Hepatocyte (in vitro differentiated cells): ENCODE measurements at places on chromosomes 4 and X. TPM values are rescaled to one million over a fixed set of nuclear protein-coding genes. Genes with fewer than 3 reads are reported as not detected.

- DNase-seq: no peak
Measured at GRCh38 chrX:462853-463252, 76.1 kb upstream of the PPP2R3B start.

Gene GPC4
- total RNA-seq: 9.2 and 11.8 TPM in 2 replicates

Gene MND1
- 4.3 and 5.8 TPM in 2 replicates for total RNA-seq

GRCh38 chr4:108029016-108029720 lies 39.5 kb downstream of the HADH start:
- no peak for DNase-seq

GRCh38 chr4:81634766-81635549 lies 163.3 kb upstream of the RASGEF1B start:
- no peak for DNase-seq

- no peak for DNase-seq
Measured at GRCh38 chrX:1212532-1212931, at the start of gene CRLF2. CRLF2 (minus strand) TSS chrX:1212649; CDS start chrX:1212634, 15 bp downstream.

Gene FAM47A
- total RNA-seq: not detected in 2 replicates

Gene P2RY4
- 0.87 and 3.3 TPM in 2 replicates for total RNA-seq

Gene ENPP6
- total RNA-seq: 0.03 TPM in 1 of 2 replicates, not detected in the other

GRCh38 chr4:76270244-76271175 lies 19.0 kb downstream of the FAM47E start:
- no peak for DNase-seq

DNA sequence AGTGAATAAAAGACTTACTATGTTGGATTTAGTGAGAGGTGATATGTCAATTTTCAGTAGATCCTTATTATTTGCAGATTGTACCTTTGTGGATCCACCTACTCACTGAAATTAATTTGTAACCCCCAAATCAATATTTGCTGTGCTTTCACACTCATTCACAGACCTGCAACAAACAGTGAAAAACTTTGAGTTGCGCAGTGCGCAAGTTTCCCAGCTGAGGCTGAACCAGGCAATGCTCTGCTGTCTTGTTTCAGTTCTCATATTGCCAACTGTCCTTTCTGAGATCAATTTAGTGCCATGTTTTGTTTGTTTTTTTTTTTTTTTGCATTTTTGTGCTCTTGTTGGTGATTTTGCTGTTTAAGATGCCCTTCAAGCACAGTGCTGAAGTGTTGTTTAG lies 40.8 kb upstream of the LEF1 start:
- DNase-seq: no peak

GRCh38 chr4:94076498-94076897 lies 131.2 kb upstream of the SMARCAD1 start:
- DNase-seq: no peak

Gene TECRL
- total RNA-seq: 0.10 TPM in 1 of 2 replicates, not detected in the other

- DNase-seq: no peak
Measured at GRCh38 chrX:38638952-38639529, 77.7 kb downstream of the TSPAN7 start.

DNA sequence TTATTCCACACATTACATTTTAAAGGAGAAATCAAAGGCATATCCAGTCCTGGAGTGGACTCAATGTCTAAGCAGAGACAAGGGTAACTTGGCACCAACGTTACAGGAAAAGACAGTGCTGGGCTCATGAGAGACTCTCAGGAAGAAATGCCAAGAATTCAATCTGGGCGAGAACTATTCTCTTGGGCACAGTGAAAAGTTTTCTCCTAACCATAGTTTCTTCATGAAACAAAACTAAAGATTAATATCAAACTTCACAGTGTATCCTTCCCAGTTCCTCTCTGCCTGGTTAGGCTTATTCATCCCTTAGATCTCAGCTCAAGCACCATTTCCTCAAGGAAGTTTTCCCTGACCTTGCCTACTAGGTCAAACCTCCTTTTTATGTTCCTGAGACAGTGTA lies 109.4 kb upstream of the TLL1 start:
- DNase-seq: no peak

DNA sequence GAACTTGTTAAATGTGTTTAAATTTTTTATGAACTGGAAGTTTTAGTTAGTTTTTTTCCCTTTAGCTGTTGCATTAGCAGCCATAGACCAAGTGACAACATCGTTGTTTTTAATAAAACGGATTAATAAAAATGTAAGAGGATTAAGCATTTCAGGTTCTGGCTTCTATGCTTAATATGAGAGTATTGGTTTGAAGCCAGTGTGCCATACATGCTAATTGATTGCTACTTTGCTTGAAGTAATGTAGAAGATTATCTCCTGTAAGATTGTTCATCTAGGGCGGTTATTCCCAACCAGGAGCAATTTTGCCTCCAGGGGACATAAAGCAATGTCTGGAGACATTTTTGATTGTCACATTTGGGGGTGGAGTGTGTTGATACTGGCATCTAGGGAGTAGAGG lies 54.3 kb downstream of the TLL1 start:
- DNase-seq: no peak

DNA sequence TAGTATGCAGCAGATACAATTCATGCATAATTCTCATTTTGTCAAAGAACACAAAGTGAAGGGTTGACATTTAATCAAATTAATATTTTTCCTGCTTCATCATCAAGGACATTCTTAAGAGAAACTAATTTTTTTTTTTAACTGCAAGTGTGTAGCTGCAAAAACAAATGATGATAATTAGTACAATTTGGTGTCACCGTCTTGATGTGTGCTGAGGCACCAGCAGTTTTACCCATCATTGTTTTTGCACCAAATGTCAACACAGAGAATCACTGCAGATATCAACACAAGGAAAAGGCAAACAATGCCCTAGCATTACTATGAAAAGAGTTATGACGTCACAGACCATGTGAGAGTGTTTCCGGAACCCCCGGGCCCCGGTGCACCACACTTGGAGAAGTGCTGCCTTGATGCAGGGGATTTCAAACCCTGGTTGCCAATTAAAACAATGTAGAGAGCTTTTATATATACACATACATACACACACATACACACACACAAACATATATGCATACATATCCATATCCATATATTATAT lies 55.9 kb downstream of the AGA start:
- no peak for DNase-seq

Gene GRID2
- 2.4 and 3.5 TPM in 2 replicates for total RNA-seq

DNA sequence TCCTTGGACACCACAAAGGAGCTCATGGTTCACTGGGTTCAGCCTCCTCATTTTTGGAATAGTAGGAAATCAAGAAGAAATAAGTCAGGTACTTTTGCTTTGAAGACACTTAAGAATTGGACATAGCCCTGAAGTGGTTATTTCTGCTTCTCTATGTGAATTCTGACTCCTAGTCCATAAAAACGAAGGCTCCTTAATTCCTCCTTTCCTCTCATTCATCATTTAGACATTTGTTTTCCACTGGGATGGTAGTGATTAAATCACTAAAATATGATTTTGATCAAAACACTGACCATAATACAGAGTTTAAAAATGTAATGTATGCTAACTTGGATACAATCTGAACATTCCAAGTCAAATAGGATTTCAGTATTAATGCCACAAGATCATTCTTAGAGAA lies 34.7 kb upstream of the CYP2U1 start:
- DNase-seq: no peak

Gene GPR119
- total RNA-seq: 1.4 TPM in 1 of 2 replicates, not detected in the other

Gene IQSEC2
- 7.0 and 8.4 TPM in 2 replicates for total RNA-seq

DNA sequence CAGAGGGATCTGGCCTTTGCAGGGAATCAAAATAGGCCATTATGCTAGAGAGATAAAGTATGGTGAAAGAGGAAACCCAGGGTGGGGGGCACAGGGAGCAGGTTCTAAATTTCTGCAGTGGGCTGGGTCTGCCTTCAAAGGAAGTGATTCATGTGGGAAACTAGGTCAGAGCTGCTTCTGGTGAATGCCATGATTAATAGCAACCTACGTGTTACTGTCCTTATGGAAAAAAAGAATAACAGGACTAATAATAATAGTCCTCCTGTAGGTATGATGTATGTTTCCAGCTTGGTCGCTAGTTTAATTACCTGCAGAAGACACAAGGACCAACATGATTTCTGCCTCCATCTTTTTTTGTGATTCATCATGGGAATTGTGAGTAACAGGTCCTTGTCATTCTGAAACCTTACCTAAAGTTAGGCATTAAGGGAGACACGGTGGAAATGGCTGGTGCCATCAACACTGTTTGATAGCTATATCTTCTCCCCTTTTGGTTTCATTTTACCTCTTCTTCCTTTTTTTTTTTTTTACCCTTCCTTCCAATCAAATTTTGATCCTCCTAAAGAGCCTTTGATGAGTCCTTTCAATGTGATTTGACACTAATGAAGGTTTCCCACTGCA lies 180.4 kb downstream of the CPEB2 start:
- no peak for DNase-seq

Gene NSG1
- total RNA-seq: 30.2 and 36.9 TPM in 2 replicates

- no peak for DNase-seq
Measured at GRCh38 chrX:103730796-103731493, 20.2 kb downstream of the TMEM31 start.

- DNase-seq: no peak
Measured at GRCh38 chrX:101450085-101450484, 35.2 kb upstream of the ARMCX4 start.

Gene SOX3
- not detected in 2 replicates for total RNA-seq

DNA sequence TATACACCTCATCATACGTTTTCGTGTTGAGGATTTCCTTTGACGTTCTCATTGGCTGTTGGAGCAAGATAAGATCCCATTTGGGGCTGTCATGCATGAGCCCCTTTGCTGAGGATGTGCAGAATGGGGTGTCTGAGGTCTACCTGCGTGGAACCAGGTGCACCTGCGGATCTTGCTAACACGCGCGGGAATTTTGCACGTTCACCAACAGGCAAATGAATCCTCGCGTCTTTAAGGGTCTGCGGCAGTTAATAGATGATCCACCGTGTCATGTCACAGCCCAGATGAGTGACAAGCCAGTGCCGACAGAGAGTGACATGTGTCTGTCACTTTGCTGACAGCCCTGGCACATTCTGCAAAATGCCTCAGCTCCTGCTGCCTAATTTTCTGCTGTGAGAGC lies 56.3 kb upstream of the SHOX start:
- DNase-seq: no peak

- DNase-seq: no peak
Measured at GRCh38 chrX:9337046-9337445, 127.8 kb upstream of the TBL1X start.

DNA sequence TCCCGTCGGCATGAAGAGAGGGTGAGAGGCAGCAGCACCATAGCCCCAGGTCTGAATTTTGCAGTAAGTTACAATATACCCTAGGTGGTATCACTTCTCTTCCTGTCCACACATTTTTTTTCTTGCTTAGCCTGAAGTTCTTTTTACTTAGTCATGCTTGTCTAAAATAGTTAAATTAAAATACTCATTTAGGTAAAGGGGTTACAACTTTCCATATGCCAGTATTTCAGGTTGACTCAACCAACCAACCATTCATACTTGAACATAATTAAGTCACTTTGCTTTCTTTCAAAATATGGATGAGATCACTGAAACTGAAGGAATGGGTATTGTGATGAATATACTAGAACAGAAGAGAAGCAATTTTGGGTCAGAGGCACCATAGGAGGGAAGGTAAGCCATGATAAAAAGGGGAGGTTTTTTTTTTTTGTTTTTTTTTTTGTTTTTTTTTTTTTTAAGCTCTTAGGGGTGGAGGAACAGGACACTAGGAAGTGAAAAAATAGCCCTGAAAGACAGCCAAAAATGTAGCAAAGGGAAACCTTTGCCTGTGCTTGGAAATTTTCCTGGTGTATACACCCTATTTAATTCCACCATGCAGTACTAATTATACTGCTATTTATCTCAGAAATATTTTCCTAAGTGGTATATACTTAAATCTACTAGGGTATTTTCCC lies 41.8 kb downstream of the RPS6KA3 start:
- DNase-seq: no peak

DNA sequence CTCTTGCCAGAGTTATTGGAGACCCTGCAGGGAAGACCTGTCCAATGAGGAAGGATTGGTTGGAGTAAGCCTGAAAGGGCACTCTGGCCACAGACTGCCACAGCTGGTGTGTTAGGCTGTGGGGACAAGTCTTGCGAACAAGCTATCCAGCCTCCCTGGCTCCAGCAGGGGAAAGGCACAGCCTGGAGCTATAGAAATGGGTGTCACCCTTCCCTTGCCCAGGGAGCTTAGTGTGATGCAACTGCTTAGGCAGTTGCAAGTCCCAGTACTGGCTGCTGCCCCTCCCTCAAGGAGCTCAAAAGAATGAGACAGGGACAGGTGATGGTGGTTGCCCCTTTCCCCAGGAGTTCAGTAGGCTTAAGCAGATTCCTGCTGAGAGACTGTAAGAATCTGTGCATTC lies 165.7 kb upstream of the CT83 start:
- DNase-seq: no peak

DNA sequence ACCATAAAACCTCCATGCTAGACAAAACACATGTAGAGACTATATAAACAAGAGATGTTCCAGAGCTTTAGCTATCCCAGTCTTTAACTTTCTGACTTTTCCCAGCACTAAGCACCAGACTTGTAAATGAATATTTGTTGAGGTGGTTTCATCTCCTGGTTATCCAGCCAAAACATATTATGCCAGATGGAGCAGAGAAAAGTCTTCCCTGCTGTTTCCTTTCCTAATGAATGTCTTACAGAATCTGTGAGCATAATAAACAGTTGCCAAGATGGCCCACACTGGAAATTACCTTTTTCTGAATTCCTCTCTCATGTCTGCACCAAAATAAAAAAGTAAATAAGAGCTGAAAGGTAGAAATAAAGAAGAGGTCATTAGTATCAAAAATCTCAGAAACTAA lies 159.2 kb downstream of the TECRL start:
- DNase-seq: no peak
